ENCODE measurements at places on chromosomes 2 and 18.

DNA sequence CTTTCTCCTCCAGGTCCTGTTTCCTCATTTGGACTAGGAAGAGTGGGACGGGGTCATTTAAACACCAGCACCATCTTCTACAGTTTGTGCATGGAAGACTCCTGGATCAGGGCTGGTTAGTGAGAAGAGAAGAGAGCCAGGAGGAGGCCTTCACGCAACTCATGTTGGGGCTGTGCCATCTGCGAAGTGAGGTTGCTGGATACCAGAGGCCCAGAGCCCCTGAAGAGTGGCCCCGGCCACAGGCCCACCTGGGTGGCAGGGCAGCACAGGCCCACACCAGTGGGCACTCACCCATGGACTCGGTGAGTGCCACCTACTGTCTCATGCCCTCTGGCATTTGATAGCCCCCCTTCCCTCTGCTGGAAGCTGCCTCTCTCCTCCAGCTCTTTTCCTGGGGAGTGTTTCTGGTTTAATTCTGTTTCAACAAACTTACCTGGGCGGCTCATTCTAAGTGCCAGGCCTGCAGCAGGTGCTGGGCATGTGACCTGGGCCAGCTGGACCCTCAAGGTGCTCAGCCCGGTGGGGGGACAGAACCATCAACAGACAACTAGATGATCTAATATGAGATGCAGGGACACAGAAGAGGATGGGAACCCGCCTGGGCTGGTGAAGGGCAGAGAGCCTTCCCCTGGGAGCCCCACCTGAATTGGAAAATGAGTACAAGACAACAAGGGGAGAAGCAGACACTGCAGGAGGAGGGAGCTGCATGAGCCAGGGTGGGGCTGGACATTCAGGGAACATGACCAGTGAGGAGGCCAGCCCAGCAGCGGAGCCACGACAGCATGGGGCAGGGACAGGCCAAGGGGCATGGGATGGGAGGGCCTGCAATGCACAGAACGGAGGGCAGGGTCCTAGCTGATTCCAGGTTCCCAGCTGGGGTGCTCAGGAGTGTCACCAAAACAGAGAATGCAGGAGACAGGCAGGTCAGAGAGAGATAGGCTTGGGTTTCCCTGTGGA is 70.6 kb downstream of the MARCO start:
- DNase-seq: no peak

- DNase-seq: no peak
These were observed 6.7 kb downstream of the TGIF1 start for GRCh38 chr18:3456686-3457069.

DNA sequence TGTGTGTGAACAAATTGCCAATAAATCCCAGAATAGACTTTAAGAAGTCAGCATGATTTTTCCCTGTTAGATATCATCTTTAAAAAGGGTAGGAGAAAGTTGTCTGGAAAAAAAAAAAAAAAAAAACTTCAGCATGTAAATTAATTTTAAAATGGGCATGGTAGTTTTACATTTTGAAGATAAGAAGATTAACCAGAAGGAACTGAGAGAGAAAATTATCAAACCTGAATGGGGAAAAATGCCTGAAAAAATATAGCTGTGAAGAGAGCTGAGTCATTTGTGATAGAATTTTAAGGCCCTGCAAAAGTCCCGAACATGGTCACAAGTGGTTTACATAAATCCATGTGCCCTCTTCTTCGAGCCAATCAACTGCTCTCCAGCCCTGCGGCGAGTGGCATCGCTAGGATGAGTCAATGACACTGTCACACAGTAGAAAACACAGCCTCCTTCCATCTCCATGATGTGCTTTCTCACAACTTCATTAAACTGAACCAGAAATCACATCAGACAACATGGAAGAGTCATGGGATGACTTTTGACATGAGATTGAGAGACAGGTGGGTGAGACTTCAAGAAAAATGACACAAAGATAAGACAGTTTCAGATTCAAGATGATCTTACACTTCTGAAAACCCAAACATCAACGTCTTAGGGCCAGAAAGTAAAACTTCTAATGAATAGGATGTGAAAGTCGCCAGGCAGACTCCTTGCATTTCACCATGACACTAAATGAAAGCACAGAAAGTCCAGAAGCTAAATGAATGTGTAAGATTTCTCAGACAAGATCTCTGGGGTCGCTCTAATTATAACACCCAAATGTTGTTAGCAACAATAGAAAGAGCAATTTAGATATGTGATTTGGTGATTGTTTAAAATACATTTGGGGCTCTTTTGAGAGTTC is 273.0 kb upstream of the ID2 start:
- peak; percentile 91 for DNase-seq

GRCh38 chr2:31239593-31240177 is 5.7 kb downstream of the EHD3 start:
- DNase-seq: no peak

GRCh38 chr2:220025207-220025606 is 397.8 kb downstream of the SLC4A3 start:
- DNase-seq: no peak

- DNase-seq: no peak
These were observed 30.1 kb downstream of the IGFBP5 start for GRCh38 chr2:216665242-216665641.

DNA sequence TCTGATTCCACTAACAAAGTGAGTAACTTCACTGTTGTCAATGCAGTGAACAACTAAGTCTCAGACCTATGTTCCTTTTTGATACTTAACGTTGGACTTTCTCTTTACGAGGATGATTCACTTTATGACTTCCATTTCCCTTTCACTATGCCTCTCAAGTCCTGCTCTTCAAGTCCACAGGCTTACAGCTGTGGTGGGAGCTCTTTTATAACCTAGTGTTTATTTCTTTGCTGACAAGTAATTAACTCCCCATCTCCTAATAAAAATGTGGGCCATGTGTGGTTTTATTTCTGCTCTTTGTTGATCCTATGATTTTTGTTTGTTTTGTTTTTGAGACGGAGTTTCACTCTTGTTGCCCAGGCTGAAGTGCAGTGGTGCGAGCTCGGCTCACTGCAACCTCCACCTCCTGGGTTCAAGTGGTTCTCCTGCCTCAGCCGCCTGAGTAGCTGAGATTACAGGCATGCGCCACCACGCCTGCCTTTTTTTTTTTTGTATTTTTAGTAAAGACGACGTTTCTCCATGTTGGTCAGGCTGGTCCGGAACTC is 142.1 kb downstream of the USP34 start:
- DNase-seq: no peak

DNA sequence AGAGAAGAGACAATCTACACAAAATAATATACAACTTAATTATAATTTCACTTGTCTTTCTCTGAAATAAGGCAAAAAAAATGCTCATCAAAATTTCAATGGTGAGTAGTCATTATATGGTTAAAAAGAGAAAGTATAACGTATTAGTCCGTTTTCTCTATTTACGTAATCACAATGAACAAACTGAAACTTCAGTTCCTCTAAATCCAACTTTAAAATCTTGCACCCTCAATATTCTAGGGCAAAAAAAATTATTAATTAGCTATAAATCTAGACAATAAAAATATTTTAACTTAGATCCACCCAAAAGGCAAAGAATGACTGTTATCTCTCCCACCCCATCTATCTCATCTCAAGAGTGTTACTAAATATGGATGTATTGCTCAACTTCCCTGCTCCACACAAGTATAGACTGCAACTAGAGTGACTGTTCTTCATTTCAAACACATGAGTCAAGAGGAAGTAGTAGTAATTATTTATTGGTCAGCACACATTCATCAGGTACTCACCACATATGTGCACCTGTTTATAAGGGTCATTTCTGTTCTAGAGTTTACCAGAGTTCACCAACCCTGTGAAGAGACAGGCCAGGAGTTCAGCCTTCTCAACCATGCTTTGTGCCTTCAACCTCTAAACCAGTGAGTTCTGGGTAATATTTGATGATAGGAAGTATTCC is 36.4 kb downstream of the STK39 start:
- peak; percentile 79 for DNase-seq

DNA sequence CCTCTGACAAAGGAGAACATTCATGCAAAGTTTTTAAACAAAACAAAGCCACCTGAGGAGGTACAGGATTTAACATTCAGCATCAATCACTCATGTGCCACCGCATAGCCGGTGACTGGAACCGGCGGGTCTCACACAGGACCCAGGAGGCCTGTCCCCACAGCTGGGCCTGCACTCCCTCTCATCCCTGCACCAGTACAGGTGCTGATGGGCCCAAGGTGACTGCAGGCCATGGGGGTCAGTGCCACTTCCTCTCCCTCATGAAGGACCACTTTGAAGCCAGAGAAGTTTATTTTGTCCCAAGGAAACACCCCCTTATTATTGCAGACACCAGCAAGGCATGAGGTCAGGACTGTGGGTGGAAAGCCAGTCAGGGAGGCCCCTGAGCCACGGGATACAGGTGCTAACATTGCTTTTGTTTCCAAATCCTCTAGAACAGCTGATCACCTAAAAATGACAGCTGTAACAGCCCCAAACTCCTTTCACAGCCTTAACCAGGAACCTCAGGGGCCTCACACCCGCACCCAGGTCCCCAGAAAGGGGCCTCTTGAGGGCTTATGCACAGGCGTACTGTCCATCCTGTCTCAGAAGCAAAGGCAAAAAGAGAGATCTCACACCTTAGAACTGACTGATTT is 14.0 kb downstream of the PARD6G start:
- DNase-seq: no peak

DNA sequence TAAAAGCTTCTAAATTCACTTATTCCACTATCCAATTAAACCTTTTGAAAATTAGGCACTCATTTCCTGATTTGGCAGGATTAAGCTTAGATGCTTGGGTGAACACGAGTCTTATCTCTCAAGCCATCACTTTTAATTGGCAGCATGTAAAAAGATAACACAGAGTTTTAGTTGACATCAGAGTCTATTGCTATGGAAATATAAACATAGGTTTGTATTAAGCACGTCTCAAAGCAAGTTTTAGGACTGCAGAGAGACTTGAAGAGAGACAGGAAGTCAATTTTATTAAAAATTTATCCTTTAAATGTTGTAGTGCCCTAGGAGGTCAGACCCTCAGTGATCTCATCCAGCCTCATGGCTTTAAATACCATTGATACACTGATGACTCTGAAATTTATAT is 5.6 kb downstream of the RBKS start:
- DNase-seq: no peak

DNA sequence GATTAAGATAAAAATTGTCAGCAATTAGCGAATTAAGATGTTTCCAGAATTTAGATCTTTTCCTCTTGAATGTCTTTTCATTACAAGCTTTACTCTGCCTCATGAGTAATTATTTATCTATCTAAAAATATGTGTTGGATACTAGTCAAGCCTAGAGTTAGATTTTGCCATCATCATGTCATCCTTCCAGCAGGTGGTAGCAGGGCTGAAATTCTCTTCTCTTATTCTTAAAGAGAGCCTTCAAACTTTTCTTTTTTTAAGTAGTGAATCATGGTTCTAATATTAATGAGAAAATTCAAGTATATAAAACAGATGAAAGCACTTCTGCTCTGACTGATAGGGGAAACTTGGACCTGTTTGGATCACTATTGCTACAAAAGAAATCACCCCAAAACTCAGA is 240.7 kb upstream of the EPAS1 start:
- DNase-seq: no peak

DNA sequence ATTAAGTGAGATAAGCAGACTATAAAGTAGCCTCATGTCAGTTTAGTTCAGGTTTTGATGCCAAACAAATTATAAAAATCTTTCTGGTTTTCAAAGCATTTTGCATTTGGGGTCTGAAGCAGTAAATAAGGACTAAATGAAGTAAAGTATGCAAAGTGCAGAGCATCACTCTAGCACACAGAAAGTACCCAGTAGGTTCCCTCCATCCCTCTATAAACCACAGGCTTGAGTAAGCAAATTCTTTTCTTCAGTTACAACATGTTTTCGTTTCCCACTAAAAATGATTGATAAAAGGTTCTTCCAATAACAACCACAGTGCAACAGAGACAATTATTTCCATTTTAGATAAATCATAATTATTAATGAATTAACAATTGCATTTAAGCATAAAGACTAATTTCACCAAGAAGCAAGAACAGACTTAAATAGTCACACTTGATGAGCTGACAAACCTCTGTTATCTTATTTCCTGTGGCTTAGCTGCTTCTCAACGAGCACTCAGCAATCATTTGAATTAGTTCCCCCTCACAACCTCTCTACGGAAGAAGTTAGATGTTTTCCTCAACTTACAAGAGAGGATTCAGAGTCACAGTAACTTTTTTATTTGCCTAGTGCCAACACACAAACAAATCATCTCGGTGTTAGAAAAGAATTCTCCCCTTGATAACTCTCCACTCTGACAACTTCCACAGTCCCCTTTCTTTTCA is 249.8 kb downstream of the NBAS start:
- DNase-seq: no peak

DNA sequence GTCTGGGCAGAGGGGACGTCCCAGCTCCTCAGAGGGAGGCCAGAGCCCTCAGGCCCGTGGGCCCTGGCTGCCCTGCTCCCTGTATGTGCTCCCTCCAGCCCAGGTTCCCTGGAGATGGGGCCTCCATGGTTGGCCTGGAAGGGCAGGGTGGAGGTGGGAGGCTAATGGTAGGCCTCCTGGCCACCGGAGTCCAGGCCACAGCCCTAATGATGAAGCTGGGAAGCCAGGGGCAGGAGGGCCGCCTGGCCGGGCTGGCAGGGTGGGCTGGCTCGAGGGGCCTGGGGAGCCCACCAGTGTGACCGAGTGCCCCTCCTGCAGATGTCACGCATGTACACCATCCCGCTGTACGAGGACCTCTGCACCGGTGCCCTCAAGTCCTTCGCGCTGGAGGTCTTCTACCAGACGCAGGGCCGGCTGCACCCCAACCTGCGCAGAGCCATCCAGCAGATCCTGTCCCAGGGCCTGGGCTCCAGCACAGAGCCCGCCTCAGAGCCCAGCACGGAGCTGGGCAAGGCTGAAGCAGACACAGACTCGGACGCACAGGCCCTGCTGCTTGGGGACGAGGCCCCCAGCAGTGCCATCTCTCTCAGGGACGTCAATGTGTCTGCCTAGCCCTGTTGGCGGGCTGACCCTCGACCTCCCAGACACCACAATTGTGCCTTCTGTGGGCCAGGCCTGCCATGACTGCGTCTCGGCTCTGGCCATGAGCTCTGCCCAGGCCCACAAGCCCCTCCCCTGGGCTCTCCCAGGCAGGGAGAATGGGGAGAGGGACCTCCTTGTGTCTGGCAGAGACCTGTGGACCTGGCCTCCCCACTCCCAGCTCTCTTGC is 9.0 kb upstream of the CAPN10 start:
- no peak for DNase-seq

DNA sequence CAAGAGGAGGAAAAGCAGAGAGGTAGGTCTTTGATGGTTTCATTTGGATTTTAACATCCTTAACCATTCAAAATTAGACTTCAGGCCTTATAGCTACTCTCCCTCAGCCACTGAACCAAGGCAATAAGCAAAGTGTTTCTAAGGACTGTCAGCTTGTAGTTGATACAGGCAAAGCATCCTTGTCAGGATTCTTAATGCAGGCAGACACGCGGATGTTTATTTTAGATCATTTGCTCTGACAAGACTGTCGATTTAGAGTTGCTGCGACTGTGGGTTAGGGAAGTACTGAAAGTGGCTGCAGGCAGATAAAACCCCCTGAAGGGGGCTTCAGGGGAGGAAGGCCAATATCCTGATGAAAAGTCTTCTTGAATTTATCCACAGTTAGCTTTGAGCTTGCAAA is 46.6 kb downstream of the CDH20 start:
- DNase-seq: no peak

GRCh38 chr18:6031002-6031401 is 135.7 kb upstream of the TMEM200C start:
- no peak for DNase-seq

All from suppressor macrophage treated with lipopolysaccharide for 4 hours (primary cell).